ENCODE measurements at places on chromosomes 5 and 9.
A peak's percentile ranks its signal among the peaks of the same experiment; 100 is the strongest.

DNA sequence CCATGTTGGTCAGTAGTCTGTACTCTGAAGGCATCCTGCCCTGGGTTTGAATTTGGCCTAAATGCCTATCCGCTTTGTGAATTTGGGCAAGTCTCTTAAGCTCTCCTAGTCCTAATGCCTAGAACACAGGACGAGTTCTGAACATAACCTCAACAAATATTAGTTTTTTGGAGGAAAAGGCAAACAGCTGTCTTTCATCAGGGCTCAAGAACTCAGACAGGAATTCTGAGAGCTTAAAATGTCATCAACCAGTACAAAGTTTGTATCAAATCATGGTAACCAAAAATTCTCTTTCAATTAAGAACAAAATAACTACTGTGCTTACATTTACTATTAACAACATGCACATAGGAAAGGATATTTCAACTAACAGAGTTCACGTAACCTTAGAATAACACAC is 182.5 kb upstream of the PPP1R2B start:
- no peak overlapping the region for H3K27ac ChIP-seq
- H3K27me3 ChIP-seq = no peaks in the 10 kb centered on the region
- H3K4me1 ChIP-seq = no peaks in the 10 kb centered on the region
- H3K4me3 ChIP-seq = no peak overlapping the region
- H3K36me3 ChIP-seq = no peaks in the 10 kb centered on the region
- no peak for DNase-seq

GRCh38 chr5:116651653-116652052 is 77.0 kb upstream of the SEMA6A start:
- peak overlapping the region; percentile 56 for H3K27ac ChIP-seq
- H3K4me1 ChIP-seq = no peaks in the 10 kb centered on the region
- no peaks in the 10 kb centered on the region for H3K27me3 ChIP-seq
- no peak overlapping the region for H3K4me3 ChIP-seq
- H3K36me3 ChIP-seq = no peaks in the 10 kb centered on the region

- H3K27me3 ChIP-seq = no peaks in the 10 kb centered on the region
- H3K4me1 ChIP-seq = peaks cover 15% of the 10 kb centered on the region
- H3K4me3 ChIP-seq = no peak overlapping the region
- no peaks in the 10 kb centered on the region for H3K36me3 ChIP-seq
Observed at GRCh38 chr9:124286292-124286931, 28.7 kb downstream of the NEK6 start.

GRCh38 chr5:159805021-159805420 is 111.3 kb upstream of the ADRA1B start:
- no peaks in the 10 kb centered on the region for H3K27me3 ChIP-seq
- H3K36me3 ChIP-seq = no peaks in the 10 kb centered on the region
- no peak overlapping the region for H3K27ac ChIP-seq
- no peak overlapping the region for H3K4me3 ChIP-seq
- no peaks in the 10 kb centered on the region for H3K4me1 ChIP-seq
- no peak for DNase-seq

DNA sequence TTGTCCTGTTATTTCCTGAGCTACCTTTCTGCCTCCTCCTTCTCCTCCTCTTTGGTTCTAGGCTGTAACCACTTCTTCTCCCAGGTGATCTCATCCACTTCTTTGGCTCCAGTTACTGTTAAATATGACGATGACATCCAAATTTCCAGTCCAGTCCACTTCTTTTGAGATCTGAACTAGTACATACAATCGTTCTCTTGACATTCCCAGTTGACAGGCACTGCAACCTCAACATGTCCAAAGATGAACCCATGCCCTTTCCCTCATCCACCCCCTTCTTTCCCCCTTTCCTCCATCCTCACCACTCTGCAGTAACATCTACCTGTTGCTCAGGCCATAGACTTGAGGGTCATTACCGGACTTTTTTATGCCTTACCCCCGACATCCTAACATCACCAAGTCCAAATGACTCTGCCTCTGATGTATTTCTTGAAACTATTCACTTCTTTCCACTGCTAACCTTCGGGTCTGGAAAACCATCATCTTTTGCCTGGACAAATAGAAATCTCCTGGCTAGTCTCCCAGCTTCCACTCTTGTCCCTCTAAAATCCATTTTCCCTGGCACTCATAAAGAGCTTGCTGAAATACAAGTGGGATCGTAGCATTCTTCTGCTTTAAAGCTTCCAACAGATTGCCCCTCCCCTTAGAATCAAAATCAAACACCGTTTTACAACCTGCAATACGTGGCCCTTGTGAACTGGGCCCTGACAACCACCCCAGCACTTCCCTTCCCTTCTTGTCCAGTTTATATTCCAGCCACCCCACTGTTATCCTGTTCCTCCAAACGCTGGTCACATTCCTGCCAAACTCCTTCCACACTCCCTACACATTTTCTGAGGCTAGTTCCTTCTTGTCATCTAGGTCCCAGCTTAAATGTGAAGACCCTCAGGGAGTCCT is 31.5 kb downstream of the KLF9 start:
- H3K4me3 ChIP-seq = no peak overlapping the region
- no peaks in the 10 kb centered on the region for H3K27me3 ChIP-seq
- no peaks in the 10 kb centered on the region for H3K4me1 ChIP-seq
- H3K27ac ChIP-seq = no peak overlapping the region
- no peak for DNase-seq
- peaks cover 4% of the 10 kb centered on the region for H3K36me3 ChIP-seq

GRCh38 chr9:124284237-124284831 is 26.6 kb downstream of the NEK6 start:
- peaks cover 28% of the 10 kb centered on the region for H3K4me1 ChIP-seq
- DNase-seq = no peak
- H3K4me3 ChIP-seq = no peak overlapping the region
- no peaks in the 10 kb centered on the region for H3K27me3 ChIP-seq
- H3K27ac ChIP-seq = peak overlapping the region; percentile 85

GRCh38 chr9:89380437-89381307 is 62.4 kb downstream of the SECISBP2 start:
- no peak overlapping the region for H3K27ac ChIP-seq
- no peak overlapping the region for H3K4me3 ChIP-seq
- no peaks in the 10 kb centered on the region for H3K36me3 ChIP-seq
- DNase-seq = no peak
- no peaks in the 10 kb centered on the region for H3K27me3 ChIP-seq
- no peaks in the 10 kb centered on the region for H3K4me1 ChIP-seq

- H3K27ac ChIP-seq = no peak overlapping the region
- no peaks in the 10 kb centered on the region for H3K27me3 ChIP-seq
- H3K4me1 ChIP-seq = no peaks in the 10 kb centered on the region
- H3K36me3 ChIP-seq = peaks cover 13% of the 10 kb centered on the region
- DNase-seq = no peak
Observed at GRCh38 chr5:128163991-128164390, 80.4 kb downstream of the SLC12A2 start.

GRCh38 chr5:75337366-75338021 is 474 bp downstream of the HMGCR start:
- peak overlapping the region; percentile 81 for H3K4me3 ChIP-seq
- DNase-seq = peak; percentile 28
- H3K36me3 ChIP-seq = no peaks in the 10 kb centered on the region
- no peaks in the 10 kb centered on the region for H3K27me3 ChIP-seq
- peak overlapping the region; percentile 94 for H3K27ac ChIP-seq

DNA sequence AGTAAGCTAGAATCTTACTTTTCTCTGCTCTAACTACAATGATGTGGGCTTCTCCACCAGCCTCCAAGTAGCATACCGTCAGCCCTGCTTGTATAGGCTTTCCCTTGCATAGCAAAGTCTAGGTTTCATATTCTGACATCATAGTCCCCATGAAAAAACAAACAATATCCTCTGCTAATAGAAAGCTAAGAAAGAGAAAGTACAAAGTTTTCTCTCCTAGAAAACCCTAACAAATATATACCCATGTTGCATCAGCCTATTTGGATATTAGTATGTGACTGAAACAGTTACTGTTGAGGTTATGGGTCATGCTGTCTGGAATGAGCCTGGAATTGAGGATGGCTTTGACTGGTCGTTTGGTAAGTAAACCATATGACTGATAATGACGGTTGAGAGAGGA is 1696.0 kb downstream of the MAT2B start:
- H3K36me3 ChIP-seq = no peaks in the 10 kb centered on the region
- no peaks in the 10 kb centered on the region for H3K4me1 ChIP-seq
- H3K27ac ChIP-seq = no peak overlapping the region
- no peaks in the 10 kb centered on the region for H3K27me3 ChIP-seq

GRCh38 chr5:177393990-177394389 is 6.5 kb downstream of the PFN3 start:
- H3K4me1 ChIP-seq = no peaks in the 10 kb centered on the region
- no peaks in the 10 kb centered on the region for H3K27me3 ChIP-seq
- H3K27ac ChIP-seq = no peak overlapping the region
- DNase-seq = no peak
- H3K36me3 ChIP-seq = no peaks in the 10 kb centered on the region

GRCh38 chr5:52856564-52856963 is 68.8 kb downstream of the ITGA1 start:
- no peak for DNase-seq
- no peaks in the 10 kb centered on the region for H3K4me1 ChIP-seq
- H3K4me3 ChIP-seq = no peak overlapping the region

- H3K36me3 ChIP-seq = no peaks in the 10 kb centered on the region
- no peaks in the 10 kb centered on the region for H3K4me1 ChIP-seq
- H3K4me3 ChIP-seq = no peak overlapping the region
- no peak for DNase-seq
Observed at GRCh38 chr5:164301708-164302107, 796.3 kb downstream of the MAT2B start.

GRCh38 chr9:103919605-103920209 is 174.4 kb upstream of the SMC2 start:
- no peaks in the 10 kb centered on the region for H3K36me3 ChIP-seq
- H3K27ac ChIP-seq = no peak overlapping the region
- H3K4me3 ChIP-seq = no peak overlapping the region
- no peak for DNase-seq
- no peaks in the 10 kb centered on the region for H3K4me1 ChIP-seq

- H3K4me3 ChIP-seq = peak overlapping the region; percentile 96
- H3K27ac ChIP-seq = peak overlapping the region; percentile 90
- peak; percentile 87 for DNase-seq
- no peaks in the 10 kb centered on the region for H3K36me3 ChIP-seq
- H3K27me3 ChIP-seq = no peaks in the 10 kb centered on the region
Observed at GRCh38 chr5:132259069-132259851, 1.8 kb downstream of the PDLIM4 start.

DNA sequence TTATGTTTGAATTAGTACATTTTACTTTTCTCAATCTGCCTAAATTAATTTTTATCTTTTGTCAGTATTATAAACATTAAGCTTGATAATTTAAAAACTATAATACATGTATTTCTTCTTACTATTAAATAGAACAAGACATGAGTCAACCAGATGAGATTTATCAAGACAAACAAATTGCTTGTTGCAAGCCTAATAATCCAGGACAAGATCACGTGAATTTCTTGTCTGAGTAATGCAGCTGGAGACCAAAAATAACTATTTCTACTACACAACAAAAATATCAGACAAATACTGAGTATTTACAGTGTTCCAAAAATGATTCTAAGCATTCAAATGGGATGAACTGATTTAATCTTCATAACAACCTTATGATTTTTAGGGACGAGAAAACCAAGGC is 339.1 kb upstream of the PRR16 start:
- no peak overlapping the region for H3K4me3 ChIP-seq
- H3K27me3 ChIP-seq = no peaks in the 10 kb centered on the region
- DNase-seq = no peak

DNA sequence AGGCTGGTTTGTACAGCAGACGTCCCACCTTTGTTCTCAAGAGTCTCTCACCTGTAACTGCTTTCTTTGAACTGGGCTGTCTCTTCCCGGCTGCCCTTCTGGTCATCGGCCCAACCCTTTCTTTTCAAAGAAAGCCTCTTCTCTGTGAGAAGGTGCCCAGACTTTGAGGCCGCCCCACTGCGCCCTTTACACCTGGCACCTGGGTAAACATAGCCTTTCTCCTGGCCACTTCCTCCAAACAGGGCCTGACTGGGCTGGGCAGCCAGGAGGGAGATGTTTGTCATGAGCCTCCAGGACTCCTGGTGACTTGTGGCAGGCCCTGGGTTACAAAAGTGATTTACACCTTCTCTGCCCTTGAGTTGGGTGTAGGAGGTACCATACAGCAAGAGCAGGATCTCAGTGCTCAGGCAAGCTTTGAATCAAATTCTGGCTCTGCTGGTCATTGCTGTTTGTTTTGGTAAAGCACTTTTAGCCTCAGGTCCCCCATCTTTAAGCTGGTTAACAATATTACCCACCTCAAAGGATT is 127.2 kb upstream of the CXCL14 start:
- no peaks in the 10 kb centered on the region for H3K36me3 ChIP-seq
- no peaks in the 10 kb centered on the region for H3K27me3 ChIP-seq
- DNase-seq = no peak
- H3K4me3 ChIP-seq = no peak overlapping the region
- no peaks in the 10 kb centered on the region for H3K4me1 ChIP-seq

GRCh38 chr5:14178671-14179211 is 35.6 kb downstream of the TRIO start:
- no peaks in the 10 kb centered on the region for H3K4me1 ChIP-seq
- no peaks in the 10 kb centered on the region for H3K27me3 ChIP-seq
- no peak overlapping the region for H3K4me3 ChIP-seq
- no peak for DNase-seq
- no peaks in the 10 kb centered on the region for H3K36me3 ChIP-seq

- no peak overlapping the region for H3K27ac ChIP-seq
- DNase-seq = no peak
- H3K36me3 ChIP-seq = no peaks in the 10 kb centered on the region
- H3K4me1 ChIP-seq = no peaks in the 10 kb centered on the region
Observed at GRCh38 chr9:8890695-8891094, 1091.1 kb upstream of the DMAC1 start.

GRCh38 chr9:82763656-82764055 is 299.3 kb downstream of the RASEF start:
- no peak overlapping the region for H3K4me3 ChIP-seq
- no peaks in the 10 kb centered on the region for H3K36me3 ChIP-seq
- DNase-seq = no peak
- H3K27me3 ChIP-seq = no peaks in the 10 kb centered on the region

DNA sequence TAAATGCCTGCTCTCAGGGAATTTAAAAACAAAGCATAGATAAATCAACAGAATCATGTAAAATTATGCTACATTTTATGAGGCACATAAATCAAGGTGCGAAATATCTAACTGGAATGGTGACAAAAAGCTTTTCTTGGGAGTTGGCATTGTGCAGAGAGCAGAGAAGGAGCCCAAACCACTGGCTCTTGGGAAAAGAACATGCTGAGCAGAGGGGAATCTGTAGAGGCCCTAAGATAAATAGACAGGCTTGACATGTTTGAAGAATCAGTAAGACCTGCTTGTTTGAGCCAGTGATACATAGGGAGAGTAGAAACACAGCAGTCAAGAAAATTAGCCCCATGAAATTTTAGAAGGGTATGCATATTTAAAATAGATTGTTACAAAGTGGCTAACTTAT is 85.8 kb downstream of the GABRB2 start:
- H3K27ac ChIP-seq = no peak overlapping the region
- no peaks in the 10 kb centered on the region for H3K27me3 ChIP-seq
- H3K4me3 ChIP-seq = no peak overlapping the region
- DNase-seq = no peak
- H3K4me1 ChIP-seq = no peaks in the 10 kb centered on the region

- no peaks in the 10 kb centered on the region for H3K36me3 ChIP-seq
- no peak overlapping the region for H3K4me3 ChIP-seq
- H3K27me3 ChIP-seq = no peaks in the 10 kb centered on the region
- no peaks in the 10 kb centered on the region for H3K4me1 ChIP-seq
Observed at GRCh38 chr5:91052977-91053740, 330.0 kb downstream of the ARRDC3 start.

All from breast epithelium (tissue), 4 donors.